Caki2 (cell line): ENCODE measurements at places on chromosomes 16 and 17. TPM values are rescaled to one million over a fixed set of nuclear protein-coding genes. Genes with fewer than 3 reads are reported as not detected.

DNA sequence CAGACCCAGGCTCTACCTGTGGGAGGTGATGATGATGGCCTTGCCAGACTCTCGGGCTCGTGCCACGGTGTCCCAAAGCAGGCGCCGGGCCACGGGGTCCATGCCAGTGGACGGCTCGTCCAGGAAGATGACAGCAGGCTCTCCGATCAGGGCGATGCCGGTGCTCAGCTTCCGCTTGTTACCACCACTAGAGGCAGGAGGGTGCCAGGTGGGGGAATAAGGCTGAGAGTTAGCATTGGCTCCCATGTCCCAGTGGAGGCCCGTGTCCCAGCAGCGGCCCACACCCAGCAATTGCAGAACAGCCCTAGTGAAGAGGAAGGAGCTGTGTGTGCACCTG is 10.3 kb upstream of the RNPS1 start:
- DNase-seq = no peak

CRYM gene
- total RNA-seq = 10.7 and 20.5 TPM in 2 replicates

FOXN1 gene
- total RNA-seq = not detected in 2 replicates

- no peak for DNase-seq
Measured at GRCh38 chr17:34254146-34254545, 939 bp upstream of the CCL2 start.

GRCh38 chr16:20833086-20833485 is 26.8 kb downstream of the REXO5 start:
- DNase-seq = no peak

DNA sequence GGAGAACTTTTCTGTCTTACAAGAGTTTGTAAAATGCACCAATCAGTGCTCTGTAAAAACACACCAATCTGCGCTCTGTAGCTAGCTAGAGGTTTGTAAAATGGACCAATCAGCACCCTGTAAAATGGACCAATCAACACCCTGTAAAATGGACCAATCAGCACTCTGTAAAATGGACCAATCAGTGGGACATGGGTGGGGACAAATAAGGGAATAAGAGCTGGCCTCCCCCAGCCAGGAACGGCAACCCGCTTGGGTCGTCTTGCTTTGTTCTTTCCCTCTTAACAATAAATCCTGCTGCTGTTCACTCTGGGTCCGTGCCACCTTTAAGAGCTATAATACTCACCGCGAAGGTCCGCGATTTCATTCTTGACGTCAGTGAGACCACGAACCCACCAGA is 18.5 kb upstream of the KCNG4 start:
- DNase-seq = no peak

GRCh38 chr17:75487351-75488070 is 27.8 kb downstream of the CASKIN2 start:
- DNase-seq = no peak

GRCh38 chr17:33234930-33235685 is 58.0 kb downstream of the ASIC2 start:
- DNase-seq = peak; percentile 81

MYL4 gene
- total RNA-seq = not detected in 2 replicates

DNA sequence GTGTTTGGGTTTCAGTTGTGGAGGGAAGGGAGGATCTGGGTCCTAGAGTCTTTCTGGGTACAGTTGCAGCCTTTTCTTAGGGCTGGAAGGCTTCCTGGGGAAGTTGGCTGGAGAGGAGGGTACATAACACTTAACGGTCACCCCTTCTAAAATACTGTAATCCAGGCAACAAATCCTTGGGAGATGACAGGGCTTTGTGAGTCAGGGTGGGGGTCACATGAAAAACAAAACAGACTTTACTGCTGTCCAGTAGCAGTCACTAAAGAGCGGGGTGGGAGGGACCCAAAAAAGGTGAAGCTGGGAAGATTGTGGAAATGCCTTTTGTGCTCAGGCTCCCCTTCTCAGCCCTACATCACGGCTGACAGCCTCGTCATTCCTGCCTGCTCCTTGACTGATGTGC is 6.3 kb downstream of the SAP30BP start:
- DNase-seq = no peak

DNA sequence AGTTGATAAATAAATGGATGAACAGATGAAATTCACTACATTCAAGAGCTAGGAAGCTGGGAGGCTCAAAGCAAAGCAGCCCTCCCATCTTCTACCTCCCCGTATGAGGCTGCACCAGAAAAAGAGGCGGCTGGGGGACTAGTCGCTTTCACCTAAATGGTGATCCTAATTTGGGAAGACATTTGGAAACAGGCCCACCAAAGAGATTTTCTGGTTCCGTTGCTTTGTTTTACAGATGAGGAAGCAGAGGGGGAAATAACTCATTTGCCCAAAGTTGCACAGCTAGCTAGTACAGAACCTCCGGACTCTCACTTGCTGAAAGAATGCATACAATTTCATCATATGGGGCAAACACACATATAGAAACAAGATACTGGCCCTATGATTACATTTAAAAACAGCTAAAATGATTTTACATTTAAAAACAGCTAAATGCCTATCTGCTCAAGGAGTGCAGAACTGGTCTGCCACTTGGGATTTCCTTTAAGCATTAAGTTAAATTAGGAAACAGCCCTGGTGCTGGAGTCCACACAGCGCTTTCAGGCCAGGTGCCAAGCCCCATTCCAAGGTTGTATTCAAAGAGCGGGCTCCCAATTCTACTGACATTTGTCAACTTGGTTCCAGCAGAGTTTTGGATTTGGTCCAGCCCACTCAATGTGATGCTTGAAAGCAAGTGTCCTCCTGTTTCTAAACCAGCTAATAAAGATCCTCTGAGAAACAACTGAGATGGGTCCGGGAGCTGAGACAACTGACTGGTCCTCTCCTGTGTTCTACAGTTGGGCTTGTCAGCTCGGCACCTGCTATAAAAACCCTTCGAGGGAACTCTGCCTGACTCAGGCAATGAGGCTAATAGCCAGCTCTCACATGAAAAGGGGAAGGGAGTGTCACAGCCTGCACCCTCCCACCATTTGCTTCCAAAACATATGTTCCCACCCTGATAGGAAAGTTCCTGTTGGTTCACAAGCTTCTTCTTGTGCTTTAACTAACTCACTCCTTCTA is 11.7 kb downstream of the ERN1 start:
- no peak for DNase-seq

DNA sequence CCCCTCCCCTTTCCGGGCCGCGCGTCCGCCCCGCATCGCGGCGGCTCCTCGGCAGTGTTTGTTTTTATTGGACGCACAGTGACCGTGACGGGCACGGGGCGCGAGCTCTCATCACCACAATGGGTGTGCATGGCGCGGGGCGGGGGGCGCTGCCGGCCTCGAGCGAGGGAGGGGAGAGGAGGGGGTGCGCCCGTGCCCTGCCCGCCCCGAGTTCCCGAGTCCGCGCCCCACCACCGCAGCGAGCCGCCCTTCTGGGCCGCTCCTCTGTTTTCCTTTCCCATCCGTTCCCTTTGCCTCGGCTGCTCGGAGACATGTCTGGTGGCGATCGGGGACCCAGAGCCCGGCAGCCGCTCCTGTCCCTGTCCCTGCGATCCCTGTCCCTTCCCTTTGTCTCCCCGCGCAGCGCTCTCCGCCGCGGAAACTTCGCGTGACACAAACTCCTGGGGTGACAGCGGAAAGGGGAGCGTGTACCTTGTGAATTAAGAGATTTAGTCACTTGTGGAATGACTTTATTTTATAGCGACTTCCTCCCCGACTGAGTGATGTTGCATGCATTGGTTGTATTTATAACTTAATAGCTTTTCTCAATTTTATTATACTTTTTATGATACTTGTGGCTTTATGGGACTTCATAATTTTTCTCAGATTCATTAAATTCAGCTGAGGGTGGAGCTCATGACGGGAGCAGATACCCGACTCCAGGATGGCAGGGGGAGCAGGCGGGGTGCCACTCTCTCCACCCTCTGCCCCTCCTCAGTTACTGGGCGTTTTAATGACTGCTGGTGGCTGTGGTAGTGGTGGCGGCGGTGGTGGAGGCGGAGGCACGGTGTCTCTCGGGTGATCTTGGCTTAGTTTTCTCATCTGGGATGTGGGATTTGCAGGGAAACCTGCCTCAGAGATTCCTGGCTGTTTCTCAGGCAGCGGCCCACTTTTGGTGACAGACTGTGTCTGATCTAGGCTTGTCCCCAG is 40.8 kb downstream of the MRM1 start:
- no peak for DNase-seq

GRCh38 chr16:610513-611381 is 20.0 kb upstream of the WFIKKN1 start:
- no peak for DNase-seq

GFAP gene
- total RNA-seq = not detected in 2 replicates

DNA sequence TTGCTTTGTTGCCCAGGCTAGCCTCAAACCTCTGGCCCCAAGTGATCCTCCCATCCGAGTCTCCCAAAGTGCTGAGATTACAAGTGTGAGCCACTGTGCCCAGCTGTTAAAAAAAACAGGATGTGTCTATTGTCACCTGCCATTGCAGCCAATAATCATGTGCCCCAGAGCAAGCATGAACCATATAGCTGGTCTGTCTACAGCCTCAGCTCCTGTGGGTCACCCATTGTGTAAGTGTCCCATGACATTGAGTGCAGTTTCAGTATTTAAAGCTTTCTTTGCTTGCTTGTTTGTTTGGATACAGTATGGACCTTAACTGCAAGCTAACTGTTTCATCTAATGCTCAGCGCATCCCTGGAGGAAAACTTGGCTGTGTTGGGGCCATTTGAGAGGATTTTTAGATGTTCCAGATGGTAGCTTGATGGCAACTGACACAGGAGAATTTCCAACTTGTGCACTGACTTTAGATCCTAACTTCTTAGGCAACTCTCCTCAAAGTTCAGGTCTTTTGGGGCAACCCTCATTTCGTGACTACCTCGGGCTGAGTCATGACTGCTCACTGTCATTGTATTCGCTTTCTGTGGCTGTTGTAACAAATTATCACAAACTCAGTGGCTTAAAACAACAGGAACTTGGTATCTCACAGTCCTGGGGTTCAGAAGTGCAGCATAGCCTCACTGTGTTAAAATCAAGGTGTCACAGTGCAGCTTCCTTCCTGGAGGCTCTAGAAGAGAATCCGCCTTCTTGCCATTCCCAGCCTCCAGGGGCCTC is 30.3 kb upstream of the ADORA2B start:
- no peak for DNase-seq

DNA sequence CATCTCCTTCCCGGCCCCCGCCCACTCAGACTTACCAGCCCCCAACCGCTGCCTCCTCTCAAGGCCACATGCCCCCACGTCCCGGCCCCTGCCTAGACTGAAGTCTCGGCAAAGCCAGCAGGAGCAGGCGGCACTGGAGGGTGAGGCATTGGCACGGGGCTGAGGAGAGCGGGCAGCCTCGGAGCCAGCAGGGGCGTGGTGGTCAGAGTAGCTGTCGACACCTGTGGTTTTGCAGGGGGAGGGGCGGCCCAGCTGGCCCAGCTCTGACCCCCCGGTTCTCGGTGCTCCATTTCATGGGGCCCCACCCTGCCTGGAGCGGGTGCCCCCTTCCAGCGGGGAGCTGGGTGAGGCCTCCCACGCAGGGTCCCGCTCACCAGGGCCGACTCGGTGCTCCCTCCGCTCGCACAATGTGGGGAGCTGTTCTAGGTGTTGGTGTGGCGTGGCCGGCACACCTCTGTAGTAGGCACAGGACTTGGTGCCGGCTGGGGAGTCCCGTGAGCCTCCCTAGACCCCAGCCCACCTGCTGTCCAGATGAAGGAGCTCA is 4.7 kb downstream of the CDH15 start:
- DNase-seq = no peak

DNA sequence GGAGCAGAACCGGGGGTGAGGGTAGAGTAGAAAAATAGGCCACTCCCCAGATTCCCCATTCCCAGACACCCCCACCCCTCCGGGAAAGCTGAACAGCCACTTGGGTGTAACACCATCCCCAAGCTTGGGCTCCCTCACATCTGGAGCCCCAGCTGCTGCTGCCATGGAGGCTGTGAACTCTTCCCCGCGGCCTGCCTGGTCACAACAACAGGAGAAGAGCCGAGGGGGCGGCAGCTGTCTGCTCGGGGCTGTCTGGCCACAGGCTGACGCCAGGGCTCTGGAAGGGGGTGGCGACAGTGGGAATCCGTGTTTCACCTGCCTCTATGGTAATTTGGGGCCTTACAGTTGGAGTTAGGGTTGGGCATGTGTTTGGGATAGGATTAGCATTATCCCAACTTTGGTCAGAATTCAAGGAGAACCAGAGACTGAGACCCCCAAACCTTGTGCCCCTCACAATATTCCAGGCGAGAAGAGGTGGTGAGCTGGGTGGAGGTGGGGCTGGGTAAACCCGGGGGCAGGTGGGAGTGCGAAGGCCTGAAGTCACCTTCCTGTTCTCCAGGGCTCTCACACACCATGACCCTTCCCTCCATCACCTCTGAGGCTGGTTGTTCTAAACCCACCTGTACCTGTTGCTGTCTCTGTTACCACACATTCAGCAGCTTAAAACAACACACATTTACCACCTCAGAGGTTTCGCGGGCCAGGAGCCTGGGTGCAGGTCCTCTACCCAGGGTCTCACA is 29.7 kb upstream of the NXPH3 start:
- DNase-seq = no peak

DNA sequence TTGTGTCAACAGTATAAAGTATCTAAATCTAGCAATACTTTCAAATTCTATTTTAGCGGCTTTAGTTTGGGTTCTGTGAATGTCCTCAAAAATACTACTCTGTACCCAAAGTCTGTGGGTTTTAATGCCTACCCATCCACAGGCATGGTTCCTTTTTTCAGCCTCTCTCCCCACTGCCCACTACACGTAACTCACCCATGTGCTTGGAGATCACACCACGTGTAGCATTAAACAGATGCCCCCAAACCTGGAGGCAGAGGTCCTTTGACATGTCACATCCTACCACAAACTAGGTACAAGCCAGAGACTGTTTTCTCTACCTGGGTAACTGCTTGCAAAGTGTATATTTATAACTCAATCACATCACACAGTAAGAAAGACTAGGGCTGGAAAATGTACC is 5.4 kb downstream of the DYNC1LI2 start:
- no peak for DNase-seq

GRCh38 chr16:66480265-66481080 is 53.4 kb downstream of the BEAN1 start:
- no peak for DNase-seq

DNA sequence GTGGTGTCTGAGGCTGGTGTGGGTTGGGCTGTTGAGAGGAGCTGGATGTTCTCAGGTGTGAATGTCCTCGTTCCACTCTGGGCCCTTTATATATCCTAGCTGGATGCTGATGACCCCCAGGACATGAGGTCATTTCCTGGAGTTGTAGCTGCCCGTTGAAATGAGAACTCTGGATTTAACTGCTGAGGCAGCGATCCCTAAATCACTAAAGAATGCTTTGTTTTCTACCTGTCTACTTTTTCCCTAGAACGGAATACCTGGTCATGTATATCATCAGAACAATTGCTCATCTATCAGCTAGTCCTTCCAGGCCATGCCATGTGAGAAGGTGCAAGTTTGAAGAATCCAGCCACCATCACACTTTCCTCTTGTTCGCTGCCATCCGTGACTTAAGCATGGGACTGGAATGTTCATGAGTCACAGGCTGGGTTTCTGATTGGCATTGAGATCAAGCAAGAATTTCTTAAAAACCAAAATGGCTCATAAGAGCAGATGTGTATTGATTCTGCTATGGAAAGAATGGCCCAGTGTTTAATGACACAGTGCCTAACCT is at the start of gene KRTAP2-3:
TSS of gene KRTAP2-3 (minus strand) at position 63 of the 553 bp plus-strand sequence. CDS start 64 bp downstream, outside the sequence.
- peak; percentile 90 for DNase-seq
